ENCODE measurements at places on chromosomes 1 and 21.

GRCh38 chr1:84286071-84286470 lies 15.4 kb upstream of the SAMD13 start:
- DNase-seq: no peak

DNA sequence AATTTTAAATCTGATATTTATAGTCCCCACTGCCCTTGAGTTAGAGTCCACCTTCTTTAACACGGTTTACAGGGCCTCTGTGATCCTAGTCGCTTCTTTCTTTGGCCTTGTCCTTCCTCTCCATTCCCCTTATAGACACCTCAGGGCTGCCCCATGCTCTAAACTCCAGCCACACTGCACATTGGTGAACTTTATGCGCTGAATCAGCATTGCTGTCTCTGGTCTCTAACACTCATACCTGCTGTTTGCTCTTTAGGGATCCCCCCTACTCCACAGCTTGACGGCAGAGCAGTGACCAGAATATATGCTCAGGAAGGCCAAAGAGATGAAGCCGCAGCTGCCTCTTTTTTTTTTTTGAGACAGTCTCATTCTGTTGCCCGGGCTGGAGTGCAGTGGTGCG lies 30.2 kb downstream of the PLEKHO1 start:
- no peak for DNase-seq

- DNase-seq: no peak
Observed at GRCh38 chr1:27992276-27992675, 32.5 kb downstream of the XKR8 start.

DNA sequence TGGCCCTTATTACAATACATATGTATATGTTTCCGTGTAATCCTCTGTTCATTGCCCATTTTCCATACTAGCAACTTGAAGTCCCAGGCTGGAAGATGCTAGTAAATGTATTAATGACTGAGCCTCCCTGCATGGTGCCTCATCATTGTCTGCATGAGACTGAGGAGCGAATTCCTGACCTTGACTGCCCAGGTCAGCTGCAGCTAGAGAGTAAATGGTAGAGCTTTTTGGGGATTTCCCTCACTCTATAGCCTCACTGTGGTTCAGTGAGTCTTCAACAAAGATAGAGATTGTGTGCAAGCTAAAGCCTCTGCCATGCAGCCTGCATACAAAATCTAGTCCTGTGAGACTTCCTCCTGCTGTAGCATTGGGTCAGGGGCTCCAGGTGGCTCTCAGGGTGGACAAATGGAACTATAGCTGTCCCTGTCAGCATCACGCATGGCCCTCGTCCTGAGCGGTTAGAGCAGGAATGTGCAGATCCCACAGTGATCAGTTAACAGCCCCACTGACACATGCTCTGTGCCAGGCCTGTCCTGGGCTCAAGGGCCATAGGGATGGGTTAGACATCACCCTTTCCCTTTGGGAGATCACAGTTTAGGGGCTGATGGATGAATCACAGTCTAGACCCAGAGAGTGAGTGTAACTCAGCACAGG lies 741.7 kb downstream of the MATN1 start:
- DNase-seq: no peak

- no peak for DNase-seq
Observed at GRCh38 chr1:36590771-36591170, 108.1 kb upstream of the CSF3R start.

GRCh38 chr1:68151690-68152089 lies 80.6 kb downstream of the WLS start:
- no peak for DNase-seq

GRCh38 chr1:151972542-151973248 lies 21.0 kb downstream of the S100A10 start:
- DNase-seq: no peak

- DNase-seq: no peak
Observed at GRCh38 chr1:147246044-147246690, 3.7 kb downstream of the CHD1L start.

GRCh38 chr1:64569411-64569810 lies 99.5 kb downstream of the CACHD1 start:
- DNase-seq: no peak

GRCh38 chr1:235639226-235640205 lies 10.1 kb downstream of the GNG4 start:
- DNase-seq: no peak

- DNase-seq: no peak
Observed at GRCh38 chr1:47709019-47709871, 271.4 kb downstream of the FOXD2 start.

DNA sequence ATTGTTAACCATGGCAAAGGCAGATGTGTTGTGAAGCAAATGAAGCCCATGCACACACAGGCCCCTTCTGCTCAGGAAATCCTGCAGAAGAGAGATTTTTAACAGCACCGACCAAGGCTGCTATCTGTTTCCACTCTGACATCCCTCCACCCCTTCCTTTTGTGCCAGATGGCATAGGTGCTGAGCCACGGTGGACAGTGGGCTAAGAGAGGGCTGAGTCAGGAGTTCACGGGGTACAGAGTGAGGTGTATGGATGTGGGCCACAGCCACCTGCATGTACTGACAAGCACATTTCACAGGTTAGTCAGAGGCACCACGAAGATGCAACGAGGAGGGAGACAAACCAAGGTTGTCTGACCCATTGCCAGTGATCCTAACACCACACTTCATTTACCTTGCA lies 9.5 kb downstream of the RSPH1 start:
- DNase-seq: no peak

DNA sequence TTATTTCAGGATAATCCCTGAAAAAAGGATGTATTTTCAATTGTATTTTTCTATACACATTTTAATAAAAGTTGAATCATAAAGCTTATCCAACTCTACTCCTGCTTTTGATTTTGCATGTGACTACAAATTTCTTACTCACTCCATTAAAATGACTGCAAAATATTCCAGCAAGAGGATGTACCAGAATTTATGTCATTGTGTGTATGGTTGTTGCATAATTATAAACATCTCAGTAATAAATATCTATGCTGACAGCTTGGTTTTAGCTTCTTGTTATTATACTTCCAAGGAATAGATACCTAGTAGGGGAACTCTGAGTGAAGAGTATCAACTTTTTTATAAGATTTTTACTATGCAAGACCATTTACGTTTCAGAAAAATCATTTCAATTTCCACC lies 463.2 kb upstream of the RUNX1 start:
- no peak for DNase-seq

DNA sequence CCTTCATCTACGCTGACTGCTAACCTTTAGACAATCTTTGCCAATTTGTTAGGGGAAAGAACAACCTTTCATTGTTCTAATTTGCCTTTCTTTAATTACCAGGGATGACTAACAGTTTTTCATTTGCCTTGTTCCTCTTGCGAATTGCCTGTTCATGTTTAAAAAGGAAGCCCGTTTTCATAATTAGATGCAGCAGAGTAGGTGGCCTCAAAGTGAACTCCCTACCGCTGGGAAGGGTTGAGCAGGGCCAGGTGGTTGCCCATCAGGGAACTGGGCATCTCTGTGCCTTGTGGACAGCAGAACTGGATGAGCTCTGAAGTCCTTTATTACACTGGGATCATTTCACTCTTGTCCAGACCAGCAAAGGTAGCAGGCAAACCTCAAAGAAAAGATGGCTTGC lies 59.0 kb downstream of the HIVEP3 start:
- no peak for DNase-seq

GRCh38 chr1:26405281-26405915 lies 5.2 kb upstream of the LIN28A start:
- no peak for DNase-seq

DNA sequence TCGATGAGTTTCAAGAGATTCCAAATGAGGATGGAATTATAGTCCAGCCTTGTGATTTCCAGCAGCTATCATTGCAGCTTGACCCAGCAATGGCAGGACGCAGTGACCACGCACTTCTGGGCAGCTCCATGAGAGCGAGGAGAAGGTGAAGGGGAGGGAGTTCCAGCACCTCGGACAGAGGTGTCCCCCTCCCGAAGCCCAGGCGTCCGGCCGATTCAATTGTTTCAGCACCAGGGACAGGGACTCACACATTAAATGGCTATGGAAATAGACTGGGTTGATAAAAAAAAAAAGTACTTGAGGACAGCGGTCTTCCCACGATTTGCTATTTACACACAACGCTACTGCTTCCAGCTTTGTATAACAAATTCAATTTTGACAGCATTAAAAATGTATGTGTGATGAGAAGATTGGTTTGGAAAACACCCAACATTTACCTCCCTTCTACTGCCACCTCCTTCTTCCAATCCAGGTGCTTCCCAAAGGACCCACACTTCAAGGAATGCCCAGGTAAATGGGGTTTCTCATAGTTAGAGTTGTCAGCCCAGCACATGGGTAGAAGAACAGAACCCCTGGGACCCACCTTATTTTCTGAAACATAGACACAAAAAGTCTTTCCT lies 71.8 kb downstream of the DISP3 start:
- no peak for DNase-seq

GRCh38 chr1:11373895-11374747 lies 101.1 kb downstream of the UBIAD1 start:
- DNase-seq: no peak

GRCh38 chr1:86477256-86477655 lies 8.5 kb downstream of the CLCA1 start:
- no peak for DNase-seq

DNA sequence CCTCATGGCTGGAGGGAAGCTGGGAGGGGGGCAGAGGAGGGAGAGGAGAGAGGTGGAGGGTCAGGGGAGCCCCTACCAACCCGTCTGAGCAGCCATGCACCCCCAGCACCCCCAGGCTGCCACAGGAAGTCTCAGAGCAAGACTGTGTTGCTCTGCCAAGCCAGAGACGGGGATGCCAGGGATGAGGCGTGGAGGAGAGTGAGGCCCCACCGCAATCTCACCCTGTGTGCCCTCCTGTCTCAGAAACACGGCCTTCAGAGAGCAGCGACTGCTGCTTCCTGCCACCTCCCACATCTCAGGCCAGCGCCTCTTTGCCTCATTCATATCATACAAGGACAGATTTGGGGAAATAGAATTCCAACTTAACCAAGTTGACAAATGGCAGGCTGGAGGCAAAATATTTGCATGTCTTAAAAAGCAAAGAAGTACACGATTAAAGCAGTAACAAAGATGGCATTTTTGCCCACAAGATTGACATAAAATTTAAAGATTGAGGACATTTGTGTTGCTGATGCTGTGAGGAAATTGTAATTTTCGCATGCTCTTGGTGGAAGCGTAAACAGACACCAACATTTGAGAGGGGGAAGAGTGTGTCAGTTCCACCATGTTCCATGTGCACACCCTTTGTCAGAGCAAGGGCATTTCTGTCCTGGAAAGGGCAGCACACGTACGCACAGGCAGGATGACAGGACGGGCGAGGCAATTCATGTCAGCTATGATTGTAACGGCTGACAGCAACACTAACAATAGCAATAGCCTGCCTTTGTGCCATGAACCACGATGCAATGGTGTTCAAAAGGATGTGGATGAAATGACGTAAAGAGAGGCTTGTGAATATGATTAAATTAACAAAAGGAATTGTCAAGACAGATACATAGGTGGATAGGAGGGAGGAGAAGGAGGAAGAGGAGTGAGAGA lies 59.0 kb upstream of the BACE2 start:
- no peak for DNase-seq

GRCh38 chr1:184753608-184754475 lies 816 bp downstream of the EDEM3 start:
- DNase-seq: peak; percentile 26

DNA sequence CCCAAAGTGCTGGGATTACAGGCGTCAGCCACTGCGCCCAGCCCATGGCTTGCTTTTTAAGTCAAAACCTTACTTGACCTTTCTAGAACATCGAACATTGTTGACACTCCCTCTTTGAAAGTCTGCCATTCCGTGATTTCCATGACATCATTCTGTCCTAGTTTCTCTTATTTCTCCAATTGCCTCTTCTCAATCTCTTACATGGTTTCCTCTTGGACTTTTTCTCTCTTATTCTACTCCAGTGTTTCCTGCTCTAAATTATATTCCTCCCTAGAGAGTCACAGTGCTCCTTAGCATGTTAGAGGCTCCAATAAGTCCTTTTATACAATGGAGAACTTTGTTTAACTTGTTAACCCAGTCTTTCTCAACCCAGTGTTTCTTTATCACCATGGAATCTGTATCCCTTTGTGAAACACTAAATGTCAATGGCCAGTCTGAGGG lies 25.5 kb downstream of the JAM2 start:
- DNase-seq: no peak

DNA sequence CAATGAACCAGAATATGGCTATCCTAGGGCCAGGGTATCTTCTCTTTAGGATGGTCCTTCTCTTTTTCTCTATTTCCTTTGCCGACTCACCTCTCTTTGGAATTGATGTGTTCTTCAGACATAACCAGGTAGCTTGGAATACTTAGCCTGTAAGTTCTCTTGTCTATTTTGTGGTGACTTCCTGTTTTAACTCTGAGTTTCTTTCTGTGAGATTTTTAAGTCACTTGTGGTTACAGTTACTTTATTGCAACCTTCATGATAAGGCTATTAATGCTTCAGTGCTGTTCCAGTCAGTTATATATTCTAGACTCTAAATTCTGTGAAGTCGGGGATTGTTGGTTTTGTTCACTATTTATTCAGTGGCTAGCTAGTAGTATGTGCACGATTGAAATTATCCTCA lies 46.2 kb downstream of the DISP1 start:
- DNase-seq: no peak

GRCh38 chr1:29209173-29209572 lies 21.6 kb downstream of the MECR start:
- no peak for DNase-seq

GRCh38 chr21:38751379-38752050 lies 54.2 kb upstream of the ETS2 start:
- DNase-seq: no peak

GRCh38 chr1:233208687-233209086 lies 86.8 kb downstream of the PCNX2 start:
- no peak for DNase-seq

DNA sequence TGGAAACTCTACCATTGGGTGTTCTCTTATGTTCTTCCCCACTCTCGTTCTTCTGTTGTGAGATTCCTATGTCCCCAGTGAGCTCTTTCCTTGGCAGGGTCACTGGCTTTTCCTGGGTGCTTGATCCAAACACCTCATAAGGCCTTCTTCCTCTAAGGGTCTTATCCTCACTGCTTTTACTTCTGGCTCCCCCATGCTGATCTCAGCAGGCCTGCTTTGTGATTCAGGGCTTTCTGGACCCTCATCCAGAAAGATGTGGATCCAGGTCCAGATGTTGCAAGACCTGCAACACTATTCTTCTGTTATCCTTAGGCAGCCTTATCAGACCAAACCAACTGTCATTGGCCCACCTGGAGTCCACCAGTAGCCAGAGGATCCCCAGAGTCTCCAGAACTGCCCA lies 11.2 kb upstream of the MYOG start:
- no peak for DNase-seq

- DNase-seq: no peak
Observed at GRCh38 chr1:9710037-9710436, 58.5 kb downstream of the PIK3CD start.
